Right cardiac atrium (tissue), 5 donors: ENCODE measurements at places on chromosomes 12 and 14. TPM values are rescaled to one million over a fixed set of nuclear protein-coding genes. Genes with fewer than 3 reads are reported as not detected.

The GPR137C gene
- 1.4 TPM for total RNA-seq

- no peak for DNase-seq
Measured at GRCh38 chr12:124713436-124714082, 146.1 kb upstream of the NCOR2 start.

- DNase-seq = no peak
Measured at GRCh38 chr14:68335312-68335711, 457.6 kb downstream of the ZFP36L1 start.

DNA sequence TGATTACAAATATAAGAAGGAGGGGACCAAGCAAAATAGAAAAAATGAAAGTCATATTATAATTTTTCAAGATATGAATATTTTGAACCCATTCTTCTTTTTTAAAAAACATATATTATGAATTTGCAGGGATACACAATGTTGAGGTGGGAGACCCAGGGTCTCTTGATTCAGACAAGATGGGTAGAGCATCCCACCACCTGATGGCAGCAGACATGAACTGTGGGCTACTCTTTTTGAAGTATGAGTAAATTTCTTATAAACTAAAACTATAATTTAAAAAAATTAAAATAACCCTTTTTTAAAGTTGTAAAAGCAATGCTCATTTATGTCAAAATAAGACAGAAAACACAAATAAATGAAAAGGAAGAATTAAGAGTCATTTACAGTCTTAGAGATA, 202.7 kb upstream of the PRICKLE1 start:
- DNase-seq = no peak
